EL (cell line): ENCODE measurements at places on chromosomes 2 and 18.
A peak's percentile ranks its signal among the peaks of the same experiment; 100 is the strongest.

DNA sequence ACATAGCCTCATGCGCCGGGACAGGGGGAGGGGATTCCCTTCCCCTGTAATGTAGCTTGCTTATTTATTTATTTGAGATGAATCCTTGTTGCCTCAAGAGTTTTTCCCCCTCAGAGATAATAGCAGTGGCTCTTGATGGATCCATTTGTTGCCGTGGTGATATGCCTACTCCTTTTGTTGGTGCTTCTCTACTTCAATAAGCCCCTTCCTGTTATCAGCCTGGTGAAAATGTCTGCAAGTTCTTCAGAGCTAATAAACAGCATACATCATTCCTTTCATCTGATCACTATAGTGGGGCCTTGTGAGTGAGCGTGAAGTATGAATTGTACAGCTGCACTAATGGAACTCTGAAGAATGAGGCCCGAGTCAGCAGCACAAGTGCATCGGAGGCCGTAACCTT lies 19.4 kb downstream of the FZD5 start:
- no peak for DNase-seq

GRCh38 chr18:58118536-58118935 lies 74.5 kb downstream of the NEDD4L start:
- no peak for DNase-seq

GRCh38 chr2:160652236-160652635 lies 158.6 kb upstream of the RBMS1 start:
- DNase-seq, result no peak

DNA sequence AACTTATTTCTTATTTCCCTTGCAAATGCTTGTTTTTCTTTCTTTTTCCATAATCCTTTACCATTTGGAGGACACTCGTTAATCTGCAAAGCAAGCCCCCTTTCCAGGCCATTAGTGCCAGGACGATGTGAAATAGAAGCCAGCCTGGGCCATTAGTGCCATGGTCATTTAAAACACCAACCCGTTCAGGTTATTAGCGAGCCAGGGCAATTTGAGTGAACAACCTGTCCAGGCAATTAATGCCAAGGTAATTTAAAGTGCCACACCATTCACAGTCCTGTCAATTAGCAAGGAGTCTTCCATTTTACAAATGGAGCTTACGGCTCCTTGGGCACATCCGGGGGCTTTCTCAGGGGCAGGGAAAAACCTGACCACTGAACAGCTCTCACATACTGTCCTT lies 370.6 kb downstream of the HRH4 start:
- no peak for DNase-seq

- DNase-seq, result peak; percentile 28
These were observed 98.1 kb downstream of the LRRC30 start for GRCh38 chr18:7329016-7329415.
